NCI-H187 (cell line): ENCODE measurements at places on chromosomes 16 and 17.

- DNase-seq = no peak
Observed at GRCh38 chr17:732902-733720, 715 bp downstream of the TLCD3A start.

DNA sequence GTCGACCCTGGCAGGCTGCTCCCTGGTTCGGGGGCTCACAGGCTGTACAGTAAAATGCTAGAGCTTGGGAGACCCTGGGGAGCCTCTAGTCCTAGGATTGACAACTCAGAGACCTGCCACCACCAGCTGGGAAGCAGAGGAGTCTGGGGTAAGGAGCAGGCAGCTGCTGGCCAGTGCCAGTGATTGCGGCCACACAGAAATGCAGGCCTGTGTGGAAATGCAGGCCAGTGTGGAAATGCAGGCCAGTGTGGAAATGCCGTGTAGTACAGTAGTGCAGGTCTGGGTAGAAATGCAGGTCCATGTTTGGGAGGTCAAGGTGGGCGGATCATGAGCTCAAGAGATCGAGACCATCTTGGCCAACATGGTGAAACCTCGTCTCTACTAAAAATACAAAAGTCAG, 23.5 kb downstream of the SGSH start:
- no peak for DNase-seq

DNA sequence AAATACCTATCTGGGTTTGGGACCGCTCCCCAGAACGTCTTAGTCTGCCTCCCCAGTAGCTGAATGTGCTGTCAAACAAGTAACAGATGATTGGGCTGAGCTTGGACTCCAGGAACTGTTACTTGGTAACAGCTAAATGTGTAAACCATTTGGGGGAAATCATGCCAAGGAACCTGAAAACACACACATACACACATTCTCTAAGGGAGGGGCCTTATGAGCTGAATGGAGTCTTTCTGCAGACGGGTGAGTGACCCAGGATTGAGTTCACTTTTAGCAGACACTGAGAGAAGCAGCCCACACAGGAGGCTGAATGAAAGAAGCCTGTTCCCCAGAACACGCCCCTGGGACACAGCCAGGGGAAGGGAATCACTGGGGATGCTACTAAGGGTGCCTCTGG, 1.6 kb downstream of the ACLY start:
- DNase-seq = no peak

- DNase-seq = no peak
Observed at GRCh38 chr17:62307196-62307595, 73.2 kb upstream of the EFCAB3 start.

- no peak for DNase-seq
Observed at GRCh38 chr17:46001390-46002310, 2.6 kb downstream of the STH start.

- DNase-seq = no peak
Observed at GRCh38 chr17:36111068-36111490, 7.5 kb downstream of the CCL4 start.

DNA sequence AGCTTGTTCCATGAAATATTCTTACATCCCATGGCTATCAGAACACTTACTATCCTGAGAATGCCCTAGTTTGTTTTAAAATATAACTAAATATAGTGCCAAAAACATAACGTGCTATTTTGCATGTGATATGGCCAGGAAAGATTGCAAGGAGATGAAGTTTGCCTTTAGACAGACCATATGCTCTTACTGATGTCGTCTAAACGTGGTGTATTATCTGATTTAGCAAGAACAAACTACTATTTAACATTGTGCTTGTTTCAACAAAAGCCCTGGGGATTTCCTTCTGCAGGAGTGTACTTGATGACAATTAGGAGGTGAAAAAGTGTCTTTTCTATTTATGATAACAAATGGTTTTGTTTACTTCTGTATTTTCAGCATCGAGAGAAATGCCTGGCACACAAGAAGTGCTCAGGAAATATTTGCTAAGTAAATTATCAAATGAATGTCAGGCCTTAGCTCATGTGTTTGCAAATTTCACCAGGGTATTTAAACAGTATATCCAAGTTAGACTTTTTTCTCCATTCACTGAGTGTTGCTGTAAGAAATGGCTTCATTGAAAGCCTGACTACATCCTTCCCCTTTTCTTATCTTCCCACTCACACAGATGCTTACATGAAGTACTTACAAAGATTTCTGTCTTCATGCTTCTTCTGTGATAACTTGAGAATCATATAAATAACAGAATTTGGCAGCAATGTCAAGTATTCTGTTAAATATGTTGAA, 1033.6 kb downstream of the CDH8 start:
- no peak for DNase-seq

DNA sequence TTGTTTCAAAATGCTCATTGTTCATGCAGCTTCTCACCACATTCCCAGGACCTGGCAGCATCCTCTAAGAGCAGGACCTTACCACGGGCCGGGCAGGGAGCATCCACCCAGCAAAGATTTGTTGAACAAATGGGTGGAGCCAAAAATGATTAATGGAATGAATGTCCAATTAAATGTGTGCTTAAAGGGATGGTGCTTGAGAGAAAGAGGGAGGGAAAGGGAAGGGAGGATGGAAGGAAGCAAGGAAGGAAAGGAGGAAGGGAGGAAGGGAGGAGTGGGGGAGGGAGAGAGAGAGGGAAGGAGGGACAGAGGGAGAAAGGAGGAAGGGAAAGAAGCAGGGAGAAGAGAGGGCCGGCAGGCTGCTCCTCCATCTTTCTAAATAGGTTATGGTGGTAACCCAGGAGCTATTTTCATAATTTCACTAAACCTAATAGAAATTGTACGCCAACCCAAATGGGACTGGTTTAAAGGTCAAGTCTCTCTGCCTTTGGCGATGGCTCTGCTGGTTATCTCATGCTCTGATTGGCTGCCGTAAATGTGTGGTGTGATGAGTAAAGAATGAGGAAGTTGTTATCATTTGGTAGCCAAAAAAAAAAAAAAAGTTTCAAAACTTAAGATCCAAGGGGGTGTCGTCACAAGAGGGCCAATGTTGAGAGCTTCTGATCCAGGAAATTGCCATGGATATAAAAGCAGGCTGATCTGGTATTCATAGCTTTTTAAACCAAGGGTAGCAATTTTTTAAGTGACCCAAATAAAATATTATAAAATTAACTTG, 126.7 kb upstream of the FOXF1 start:
- no peak for DNase-seq

- no peak for DNase-seq
Observed at GRCh38 chr17:48153691-48154358, 46.3 kb downstream of the SNX11 start.

GRCh38 chr16:68238029-68238345, 2.1 kb upstream of the ESRP2 start:
- no peak for DNase-seq

DNA sequence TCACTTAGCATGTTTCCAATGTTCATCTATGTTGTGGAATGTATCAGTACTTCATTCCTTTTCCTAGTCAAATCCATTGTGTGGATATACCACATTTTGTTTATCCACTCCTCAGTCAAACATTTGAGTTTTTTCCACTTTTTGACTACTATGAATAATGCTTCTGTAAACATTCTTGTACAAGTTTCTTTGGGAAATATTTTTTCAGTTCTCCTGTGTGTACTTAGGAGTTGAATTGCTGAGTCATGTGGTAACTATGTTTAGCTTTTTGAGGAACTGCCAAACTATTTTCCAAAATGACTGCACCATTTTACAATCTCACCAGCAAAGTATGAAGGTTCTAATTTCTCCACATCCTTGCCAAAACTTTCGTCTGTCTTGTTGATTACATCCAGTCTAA, 223.7 kb upstream of the AXIN2 start:
- no peak for DNase-seq

- DNase-seq = no peak
Observed at GRCh38 chr17:74001145-74001544, 202.3 kb upstream of the RPL38 start.

DNA sequence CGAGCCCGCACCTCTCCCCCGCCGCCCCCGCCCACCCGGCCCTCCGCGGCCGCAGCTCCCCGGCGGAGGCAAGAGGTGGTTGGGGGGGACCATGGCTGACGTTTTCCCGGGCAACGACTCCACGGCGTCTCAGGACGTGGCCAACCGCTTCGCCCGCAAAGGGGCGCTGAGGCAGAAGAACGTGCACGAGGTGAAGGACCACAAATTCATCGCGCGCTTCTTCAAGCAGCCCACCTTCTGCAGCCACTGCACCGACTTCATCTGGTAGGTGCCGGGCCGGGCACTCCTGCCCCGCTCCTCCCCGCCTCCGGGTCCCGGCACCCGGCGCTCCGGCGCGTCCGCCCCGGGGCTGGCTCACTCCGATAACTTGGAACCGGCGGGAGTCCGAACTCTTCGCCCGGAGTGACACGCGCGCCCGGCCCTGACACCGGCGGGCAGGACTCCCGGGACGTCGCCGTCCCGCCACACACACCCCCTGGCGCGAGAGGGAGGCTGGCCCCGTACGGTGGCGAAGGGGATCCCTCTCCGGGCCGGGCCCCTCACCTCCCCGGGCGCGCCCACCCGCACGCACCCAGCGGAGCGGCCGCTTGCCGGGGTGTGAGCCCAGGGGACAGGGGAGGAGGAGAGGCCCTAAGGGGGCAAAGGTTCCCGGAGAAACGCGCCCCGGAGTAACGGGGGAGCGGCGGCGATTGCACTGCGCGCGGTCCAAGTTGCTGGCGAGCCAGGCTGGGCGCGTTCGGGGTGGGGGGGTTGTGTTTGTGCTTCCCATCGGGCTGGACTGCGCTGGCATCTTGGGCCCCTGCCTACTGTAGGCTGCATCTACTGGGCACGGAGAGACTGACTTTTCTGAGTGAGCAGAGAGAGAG, 581 bp downstream of the PRKCA start:
- DNase-seq = no peak

DNA sequence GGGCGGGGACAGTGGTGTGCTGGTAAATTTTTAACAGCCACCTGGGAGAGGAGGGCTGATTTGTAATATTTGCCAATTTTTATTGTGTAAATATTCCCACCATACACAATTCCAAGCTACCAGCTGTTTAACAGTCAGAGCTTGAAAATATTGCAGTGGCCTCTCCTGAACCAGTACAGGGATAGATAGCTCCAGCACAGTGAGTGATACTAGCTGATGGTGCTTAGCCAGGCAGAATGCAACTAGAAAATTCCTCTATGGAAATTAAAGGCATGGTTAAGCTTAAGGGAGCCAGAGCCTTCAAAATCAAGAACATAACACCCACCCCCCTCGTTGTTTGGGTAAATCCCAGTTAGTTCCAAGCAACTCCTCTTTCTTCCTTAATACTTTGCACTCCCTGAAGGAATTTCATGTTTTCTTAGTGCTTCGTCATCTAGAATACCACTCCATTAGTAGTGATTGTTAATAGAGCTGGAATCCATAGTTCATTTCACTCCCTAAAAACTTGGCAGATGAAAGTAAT, 96.6 kb downstream of the CYB561 start:
- DNase-seq = no peak

DNA sequence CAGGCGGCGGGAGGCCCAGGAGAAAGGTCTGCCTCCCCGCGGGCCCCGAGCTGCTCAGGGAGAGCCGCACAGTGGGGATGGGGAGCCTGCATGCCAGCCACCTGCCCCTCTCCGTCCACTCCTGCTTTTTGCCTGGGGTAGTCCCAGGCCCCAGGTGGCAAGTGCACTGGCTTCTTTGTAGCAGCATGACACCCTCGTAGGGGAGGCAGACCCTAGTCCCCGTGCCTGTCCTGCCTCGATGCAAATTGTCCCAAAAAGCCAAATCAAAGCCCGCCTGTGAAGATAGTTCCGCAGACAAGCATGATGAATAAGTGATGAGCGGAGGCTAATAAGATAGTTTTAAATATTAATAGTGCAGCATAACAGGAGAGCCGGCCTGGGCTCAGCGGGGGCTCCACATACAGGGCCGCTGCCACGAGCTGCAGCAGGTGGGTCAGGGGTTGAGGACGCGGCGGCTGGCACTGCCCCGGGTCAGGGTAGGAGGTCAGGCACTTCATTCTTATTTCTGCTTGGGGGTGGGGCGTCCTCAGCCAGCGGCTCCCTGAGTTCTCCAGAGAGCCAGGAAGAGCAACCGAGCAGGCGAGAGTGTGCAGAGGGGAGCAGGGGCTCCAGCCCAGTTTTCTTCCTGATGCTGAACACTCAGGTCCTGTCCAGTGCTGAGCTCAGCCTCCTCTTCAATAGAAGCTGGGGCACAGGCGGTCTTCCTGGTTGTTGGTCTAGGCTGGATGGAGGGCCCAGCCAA, 26.8 kb downstream of the GINS2 start:
- no peak for DNase-seq

DNA sequence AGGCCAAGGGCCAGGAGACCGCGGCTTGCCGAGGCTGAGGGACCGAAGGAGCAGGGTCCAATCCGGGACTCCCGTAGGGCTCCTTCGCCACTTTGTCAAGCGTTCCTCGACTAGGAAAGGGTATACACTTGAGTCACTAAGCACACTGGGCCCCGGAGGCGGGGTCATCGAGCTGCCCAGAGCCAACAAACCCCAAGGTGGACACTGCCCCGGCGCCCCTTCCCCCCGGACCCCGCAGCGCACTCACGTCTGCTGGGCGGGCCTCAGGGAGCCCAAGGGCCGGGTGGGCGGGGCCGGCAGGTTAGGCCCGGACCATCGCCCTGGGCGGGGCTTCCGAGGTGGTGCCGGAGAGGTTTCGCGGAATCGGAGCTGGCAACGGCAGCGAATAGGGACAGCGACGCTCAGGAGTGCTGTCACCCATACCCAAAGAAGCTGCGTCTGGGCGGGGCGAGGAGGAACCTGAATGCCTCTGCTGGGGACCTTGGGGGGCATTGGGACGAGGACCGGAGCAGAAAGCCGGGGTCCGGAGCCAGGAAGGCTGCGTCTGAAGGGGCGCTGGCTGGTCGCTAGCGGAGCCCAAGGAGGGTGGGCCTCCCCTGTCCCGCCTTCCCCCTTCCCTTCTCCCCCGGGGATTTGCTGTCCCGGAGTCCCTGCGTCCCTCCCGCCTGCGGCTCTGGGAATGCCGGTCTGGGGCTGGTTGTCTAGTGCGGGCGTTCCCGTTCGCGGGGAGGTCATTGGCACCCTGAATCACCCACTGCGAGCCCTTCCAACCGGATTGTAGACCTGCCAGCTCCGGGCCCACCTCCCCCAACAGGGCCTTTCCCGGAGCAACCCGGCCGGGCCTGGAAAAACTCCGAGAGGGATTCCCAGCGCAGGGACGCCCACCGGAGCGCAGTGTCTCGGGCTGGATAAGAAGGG, 118.2 kb upstream of the SMURF2 start:
- DNase-seq = peak; percentile 41

DNA sequence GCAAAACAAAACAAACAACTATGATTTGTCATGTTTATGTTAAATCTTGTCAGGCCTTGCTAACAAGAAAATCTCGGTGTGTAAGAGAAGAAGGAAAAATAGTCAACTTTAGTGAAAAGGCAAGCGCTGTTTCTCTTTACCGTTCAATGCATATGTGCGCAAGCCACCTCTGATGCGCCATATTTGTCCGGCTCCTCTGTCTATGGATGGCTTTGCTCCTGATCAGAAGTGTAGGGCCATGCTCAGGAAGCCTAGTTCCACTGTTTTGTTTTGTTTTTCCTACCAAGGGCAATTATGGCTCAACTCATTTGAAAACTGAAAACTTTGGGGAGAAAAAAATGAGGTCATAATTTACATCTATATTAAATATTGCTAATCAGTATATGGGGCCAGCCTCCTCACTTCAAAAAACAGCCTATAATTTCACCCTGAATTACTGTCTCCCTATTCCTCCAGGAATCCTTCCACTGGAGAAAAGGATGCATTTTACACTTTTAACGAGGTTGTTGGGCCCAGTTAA, 4.5 kb downstream of the MAF start:
- no peak for DNase-seq
